ENCODE measurements at places on chromosomes 2 and 18.

- no peak for DNase-seq
Observed at GRCh38 chr18:35060122-35060815, 19.1 kb downstream of the MAPRE2 start.

- no peak for DNase-seq
Observed at GRCh38 chr18:7155887-7156286, 38.3 kb upstream of the LAMA1 start.

DNA sequence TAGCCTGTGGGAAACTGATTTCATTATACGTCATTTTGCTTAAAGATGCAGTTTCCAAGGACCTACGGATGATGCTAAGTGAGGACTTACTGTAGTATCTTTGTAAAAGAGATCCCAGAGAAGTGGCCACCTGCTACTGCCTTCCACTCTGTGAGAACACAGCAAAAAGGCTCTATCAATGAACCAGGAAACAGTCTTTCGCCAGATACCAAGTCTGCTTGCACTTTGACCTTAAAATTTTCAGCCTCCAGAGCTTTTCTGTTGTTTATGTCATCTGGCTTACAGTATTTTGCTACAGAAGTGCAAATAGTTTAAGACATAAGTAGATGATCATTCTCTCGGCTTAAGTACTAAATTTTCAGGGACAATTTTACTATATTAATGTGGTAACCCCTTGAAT, 847.9 kb upstream of the CHAC2 start:
- DNase-seq, result no peak

- DNase-seq, result no peak
Observed at GRCh38 chr18:44265437-44265836, 415.3 kb upstream of the SETBP1 start.

DNA sequence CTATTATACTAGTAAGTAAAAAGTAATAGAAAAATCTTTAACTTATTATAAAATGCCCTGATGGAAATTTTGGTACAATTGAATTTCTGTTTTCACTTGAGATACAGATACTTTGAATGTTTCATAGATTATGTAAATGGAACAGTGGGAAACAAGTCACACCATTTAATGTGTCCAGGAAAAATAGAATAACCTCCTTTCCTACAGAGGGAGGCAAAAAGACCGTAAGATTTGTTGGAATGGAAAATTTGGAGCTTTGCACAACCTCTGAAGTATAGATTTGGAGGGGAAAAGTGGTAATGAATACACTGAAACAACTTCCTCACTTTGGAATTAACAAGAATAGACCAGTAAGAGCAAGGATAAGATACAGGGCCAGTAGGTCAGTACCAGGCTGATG, 149.2 kb upstream of the L3MBTL4 start:
- no peak for DNase-seq

DNA sequence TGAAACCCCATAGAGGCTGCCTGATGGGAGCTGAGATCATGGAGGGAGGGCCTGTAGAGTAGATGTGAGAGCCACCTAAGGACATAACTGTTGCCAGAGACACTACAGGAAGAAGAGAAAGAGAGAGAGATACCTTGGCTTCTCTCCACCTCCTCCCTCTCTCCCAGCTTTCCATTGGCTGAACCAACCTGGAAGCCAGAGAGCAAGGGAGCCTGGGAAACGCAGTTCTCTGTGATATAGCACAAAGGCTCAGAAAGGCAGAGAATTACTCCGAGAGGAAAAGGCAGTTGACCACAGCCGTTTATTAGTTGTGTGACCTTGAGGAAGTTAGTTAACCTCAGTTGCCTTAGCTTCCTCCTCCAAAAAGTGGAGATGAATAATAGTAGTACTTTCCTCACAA, 37.7 kb upstream of the MAT2A start:
- no peak for DNase-seq

- DNase-seq, result no peak
Observed at GRCh38 chr18:32802591-32803451, 30.0 kb upstream of the KLHL14 start.

DNA sequence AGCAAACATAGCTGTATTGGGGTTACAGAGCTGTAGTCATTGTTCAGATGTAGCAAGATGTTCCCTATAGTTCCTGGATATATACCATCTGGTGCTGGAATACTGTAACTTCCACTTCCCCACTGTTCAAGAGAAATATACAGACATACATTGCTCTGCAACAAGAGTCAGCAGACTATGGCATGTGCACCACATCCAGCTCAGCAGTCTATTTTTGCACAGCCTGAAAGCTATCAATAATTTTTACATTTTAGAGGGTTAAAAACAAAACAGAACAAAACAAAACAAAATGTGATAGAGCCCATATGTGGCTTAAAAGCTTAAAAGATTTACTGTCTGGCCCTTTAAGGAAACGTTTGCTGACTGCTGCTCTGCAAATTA, 31.8 kb upstream of the VIT start:
- DNase-seq, result no peak

DNA sequence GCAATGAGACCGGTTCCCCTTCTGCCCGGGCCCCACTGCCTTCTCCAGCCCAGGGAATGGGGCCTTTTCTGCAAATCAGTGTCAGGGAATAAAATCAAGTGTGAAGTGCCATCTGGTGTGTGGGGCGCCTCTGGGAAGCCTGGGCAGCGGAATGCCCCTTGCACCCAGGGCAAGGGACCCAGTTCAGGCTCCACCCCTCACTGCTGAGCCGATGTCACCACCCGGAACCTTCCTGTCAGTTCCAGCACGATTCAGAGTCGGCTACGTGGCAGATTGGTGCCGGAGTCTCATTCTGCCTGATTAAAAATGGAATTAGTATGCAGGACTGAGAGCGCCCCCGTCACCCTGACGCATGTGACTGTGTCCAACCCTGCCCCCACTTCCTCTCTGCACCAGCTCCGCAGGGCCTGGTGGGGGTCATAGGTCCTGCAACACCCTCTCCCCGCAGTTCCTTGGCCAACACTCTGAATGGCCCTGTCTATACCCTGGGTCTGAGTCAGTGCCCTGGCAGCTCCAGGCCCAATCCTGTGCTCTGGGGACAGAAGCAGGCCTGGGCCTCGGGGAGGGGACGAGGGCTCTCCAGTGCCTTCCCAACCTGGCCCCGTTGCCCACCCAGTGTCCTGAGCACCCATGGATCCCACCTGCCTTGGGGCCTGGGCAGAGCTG, 8.2 kb upstream of the ALPI start:
- no peak for DNase-seq

DNA sequence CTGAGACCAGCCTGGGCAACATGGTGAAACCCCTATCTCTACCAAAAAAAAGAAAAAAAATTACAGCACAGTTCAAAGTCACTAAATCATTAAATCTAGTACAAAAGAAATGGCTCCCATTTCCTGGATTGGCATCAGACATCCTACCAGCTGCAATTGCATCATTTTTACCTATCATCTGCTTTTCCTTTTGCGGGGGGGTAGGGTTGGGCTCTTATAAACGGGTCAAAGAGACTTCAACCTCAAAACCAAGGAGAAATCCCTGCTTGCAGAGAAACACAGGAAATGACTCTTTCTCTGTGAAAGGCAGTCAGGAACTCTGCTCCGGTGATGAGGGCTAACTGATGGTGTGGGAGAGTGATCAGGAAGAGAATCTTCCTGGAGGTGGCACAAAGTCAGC, 45.3 kb upstream of the RFX8 start:
- no peak for DNase-seq

- no peak for DNase-seq
Observed at GRCh38 chr2:176128982-176129796, at the start of gene HOXD8. Gene HOXD8, plus strand, starts transcription at chr2:176129705. Its CDS starts 662 bp downstream, at chr2:176130367.
